ENCODE measurements at places on chromosomes 3 and 15. TPM values are rescaled to one million over a fixed set of nuclear protein-coding genes. Genes with fewer than 3 reads are reported as not detected.

DNA sequence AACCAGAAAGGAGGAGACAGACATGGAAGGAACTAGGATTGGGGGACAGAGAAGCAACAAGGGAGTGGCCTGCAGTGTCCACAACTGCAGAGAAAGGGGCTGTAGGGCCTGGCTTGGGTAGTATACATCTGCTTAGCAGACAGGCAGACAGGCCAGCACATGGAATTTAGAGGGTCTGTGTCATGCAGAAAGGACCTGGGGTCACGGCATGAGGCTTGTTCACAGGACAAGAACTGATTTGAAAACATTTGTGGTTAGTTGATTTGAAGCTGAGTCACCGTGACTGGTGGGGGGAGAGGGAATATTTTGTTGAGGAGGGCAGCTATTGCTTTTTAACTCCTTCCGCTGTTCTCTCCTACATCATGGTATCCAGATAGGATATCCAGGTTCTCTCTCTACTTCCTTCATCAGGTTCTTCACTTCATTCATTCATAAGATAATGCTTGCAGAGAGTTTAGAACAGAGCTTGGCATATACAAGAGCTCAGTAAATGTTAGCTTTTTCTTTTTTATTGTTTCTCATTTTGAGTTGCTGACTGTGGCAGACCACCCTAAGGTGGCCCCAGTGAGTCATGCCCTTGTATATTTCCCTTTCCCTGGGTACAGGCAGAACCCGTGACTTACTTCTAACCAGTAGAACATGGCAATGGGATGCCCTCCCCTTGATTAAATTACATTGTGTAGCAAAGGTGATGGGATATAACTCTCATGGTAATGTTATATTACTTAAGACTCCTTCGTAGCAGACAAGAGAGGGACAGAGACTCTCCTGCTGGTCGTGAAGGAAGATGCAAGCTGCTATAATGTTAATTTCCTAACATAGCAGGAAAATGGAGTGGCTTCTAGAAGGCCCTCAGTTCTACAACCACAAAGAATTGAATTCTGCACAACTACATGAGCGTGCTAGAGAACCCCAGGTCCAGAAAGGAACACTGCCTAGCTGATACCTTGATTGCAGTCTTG is 95.0 kb upstream of the NMNAT3 start:
- no peak for DNase-seq

DNA sequence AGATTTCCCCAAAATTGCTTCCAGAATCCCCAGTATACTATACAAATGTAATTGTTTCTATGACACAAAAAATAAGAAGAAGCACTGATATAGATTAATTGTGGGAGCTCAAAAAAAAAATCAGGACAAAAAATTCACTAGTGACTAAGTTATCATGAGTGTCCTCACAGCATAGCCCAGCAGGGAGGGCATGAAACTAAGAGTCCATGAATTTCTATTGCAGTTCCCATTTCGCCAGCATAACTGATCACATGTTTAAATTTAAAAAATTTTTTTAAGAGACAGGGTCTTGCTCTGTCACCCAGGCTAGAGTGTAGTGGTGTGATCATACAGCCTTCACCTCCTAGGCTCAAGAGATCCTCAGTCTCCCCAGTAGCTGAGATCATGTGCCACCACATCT is 10.6 kb downstream of the NCEH1 start:
- no peak for DNase-seq

GRCh38 chr3:72810659-72811434 is 37.4 kb downstream of the SHQ1 start:
- no peak for DNase-seq

DNA sequence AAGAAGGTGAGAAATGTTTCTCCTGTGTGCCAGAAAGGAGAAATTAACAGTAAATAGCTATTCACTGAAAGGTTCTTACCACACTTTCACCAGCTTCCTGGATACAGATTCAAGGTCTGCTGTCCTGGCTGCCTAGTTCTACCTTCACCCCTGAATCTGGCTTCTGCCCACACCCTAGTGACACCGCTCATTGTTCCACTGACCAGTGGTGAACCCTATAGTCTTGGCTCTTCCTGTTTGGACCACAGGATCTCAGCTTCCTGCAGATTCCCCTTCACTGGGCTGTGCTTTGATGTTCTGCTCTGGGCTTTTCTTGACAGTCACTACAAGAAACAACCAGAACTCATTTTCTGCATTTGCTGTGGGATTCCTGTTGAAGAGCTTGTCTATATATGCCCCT is 250.0 kb downstream of the XXYLT1 start:
- DNase-seq: peak; percentile 28

DNA sequence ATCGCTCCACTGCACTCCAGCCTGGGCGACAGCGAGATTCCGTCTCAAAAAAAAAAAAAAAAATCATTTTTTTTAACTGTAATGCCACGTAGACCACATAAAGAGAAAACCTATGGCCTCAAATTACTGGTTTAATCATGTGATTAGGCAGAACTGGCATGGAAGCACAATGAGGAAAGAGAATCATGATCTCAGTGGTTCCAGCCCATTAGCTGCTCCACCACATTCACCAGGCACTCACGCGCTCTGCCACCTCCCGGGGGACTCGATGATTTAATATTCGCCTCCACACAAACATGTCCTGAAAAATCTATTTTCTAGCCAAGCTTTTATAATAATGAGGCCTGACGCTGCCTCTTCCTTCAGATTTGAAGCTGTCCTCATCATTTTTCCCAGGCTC is 204.7 kb downstream of the TBL1XR1 start:
- DNase-seq: no peak

DNA sequence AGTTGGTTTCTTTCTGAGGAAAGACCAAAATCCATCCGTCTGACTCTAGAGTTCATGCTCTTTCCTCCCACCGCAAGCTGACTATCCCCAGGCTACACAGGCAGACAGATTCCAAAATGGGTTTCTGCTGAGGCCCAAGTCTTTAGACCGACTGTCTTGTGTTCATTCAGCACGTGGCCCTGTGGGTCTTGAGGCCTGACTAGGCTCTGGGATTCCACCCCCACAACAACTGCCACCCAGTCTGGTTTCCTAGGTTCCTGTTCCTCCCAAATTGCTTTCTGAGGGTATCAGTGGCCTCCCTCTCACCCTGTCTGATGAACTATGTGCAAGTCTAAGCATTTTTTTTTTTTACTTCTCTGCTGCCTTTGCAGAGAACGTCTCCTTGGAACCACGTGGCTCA is 67.7 kb downstream of the CYP19A1 start:
- no peak for DNase-seq

GRCh38 chr3:72982609-72983366 is 13.8 kb upstream of the PPP4R2 start:
- DNase-seq: no peak

DNA sequence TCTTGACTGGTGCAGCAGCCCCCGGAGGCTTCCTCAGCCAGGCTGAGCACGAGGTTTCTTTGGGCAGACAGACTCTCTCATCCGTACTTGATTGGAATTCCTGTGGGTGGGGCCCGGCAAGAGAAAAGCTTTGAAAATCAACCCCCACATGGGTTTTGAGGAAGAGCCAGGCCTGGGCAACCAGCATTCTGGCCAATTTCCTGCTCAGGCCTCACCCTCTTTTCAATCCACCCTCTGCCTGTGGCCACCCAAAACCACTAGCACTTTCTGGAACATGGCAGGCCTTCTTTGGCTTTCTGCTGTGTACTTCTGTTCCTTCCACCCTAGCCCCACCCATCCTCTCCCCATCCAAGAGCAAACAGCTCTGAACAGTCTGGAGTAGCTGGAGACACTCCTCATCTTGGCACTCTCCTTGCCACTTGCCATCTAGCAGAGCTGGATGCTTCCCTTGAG is 5.9 kb downstream of the MYO5C start:
- no peak for DNase-seq

- no peak for DNase-seq
Measured at GRCh38 chr3:78762121-78762520, 1005.7 kb downstream of the ROBO1 start.

DNA sequence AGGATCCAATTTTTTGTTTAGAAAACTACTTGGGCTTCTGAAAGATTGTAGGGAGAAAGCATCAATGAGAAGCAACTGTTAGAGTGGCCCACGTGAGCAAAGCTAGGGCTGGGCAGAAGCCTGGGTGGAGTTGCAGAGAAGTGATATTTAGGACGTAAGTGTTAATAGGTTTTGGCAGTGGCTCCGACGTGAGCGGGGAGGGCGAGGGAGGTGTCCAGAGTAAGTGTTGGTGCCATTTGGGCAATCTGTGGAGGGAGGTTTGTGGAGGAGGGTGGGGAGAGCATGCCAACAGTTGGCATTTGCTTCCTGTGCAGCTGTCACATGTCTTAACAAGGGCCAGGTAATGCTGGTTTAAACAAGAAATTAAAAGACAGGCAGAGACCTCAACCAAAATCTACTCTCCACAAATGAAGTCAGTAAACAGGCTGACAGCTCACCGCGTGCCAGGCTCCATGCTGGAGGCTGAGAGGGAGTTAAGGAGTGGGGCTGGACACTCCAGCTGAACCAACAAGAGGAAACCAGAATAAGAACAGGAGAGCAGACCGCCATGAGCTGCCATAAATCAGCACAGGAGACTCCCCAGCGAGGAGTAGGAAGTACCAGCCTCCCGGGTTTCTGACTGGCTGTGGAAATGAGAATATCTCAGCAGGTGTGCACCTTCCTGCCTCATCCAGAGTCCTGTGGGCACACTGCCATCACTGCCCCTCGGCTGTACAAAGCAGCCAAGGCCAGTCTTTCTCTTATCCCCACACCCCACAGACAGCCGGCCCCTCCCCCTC is 232.6 kb downstream of the ABHD5 start:
- DNase-seq: no peak

GRCh38 chr15:48577469-48577868 is 68.0 kb downstream of the FBN1 start:
- no peak for DNase-seq

SNTN gene
- total RNA-seq: not detected

PLXNA1 gene
- 79.4 TPM for total RNA-seq

SEMA3G gene
- 0.82 TPM for total RNA-seq

TGM5 gene
- not detected for total RNA-seq

ANKRD63 gene
- total RNA-seq: not detected

TF gene
- total RNA-seq: 0.40 TPM

LZTFL1 gene
- 19.9 TPM for total RNA-seq
